H1 (cell line): ENCODE measurements at places on chromosomes 1 and 21.

- no peak for DNase-seq
- H3K27ac ChIP-seq, result no peak overlapping the region
- no peaks in the 10 kb centered on the region for H3K27me3 ChIP-seq
- H3K4me3 ChIP-seq, result no peak overlapping the region
- H3K36me3 ChIP-seq, result peaks cover 31% of the 10 kb centered on the region
Observed at GRCh38 chr1:26946270-26946669, 14.0 kb downstream of the KDF1 start.

DNA sequence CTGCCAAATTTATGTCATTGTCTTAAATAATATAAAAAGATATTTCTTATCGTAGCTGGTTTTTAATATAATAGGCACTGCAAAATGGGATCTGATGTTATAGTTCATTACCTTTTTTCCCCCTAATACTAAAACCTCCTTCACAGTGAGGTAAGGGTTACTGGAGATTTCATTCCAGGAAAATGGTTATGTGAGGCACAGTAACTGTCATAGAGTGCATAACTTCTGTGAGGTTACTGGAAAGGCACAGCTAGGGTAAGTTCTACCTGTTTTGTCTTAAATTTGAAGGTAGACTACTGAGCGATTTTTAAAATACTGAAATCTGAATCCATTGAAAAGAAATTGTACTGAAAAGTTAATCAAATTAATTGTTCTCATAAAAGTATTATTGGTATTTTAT is 13.0 kb downstream of the ADGRL2 start:
- DNase-seq, result no peak
- H3K27ac ChIP-seq, result no peak overlapping the region
- peaks cover 3% of the 10 kb centered on the region for H3K4me1 ChIP-seq
- H3K27me3 ChIP-seq, result no peaks in the 10 kb centered on the region
- H3K36me3 ChIP-seq, result no peaks in the 10 kb centered on the region
- H3K4me3 ChIP-seq, result no peak overlapping the region

- no peak overlapping the region for H3K27ac ChIP-seq
- no peaks in the 10 kb centered on the region for H3K36me3 ChIP-seq
- no peaks in the 10 kb centered on the region for H3K4me1 ChIP-seq
- no peaks in the 10 kb centered on the region for H3K27me3 ChIP-seq
- H3K4me3 ChIP-seq, result no peak overlapping the region
Observed at GRCh38 chr1:86741947-86742572, 37.7 kb downstream of the SH3GLB1 start.

GRCh38 chr1:204076891-204077290 is 4.0 kb downstream of the SOX13 start:
- no peak overlapping the region; the same call in 1 of the 2 replicates for H3K4me3 ChIP-seq

- H3K4me3 ChIP-seq, result no peak overlapping the region
- no peaks in the 10 kb centered on the region for H3K4me1 ChIP-seq
- H3K27me3 ChIP-seq, result no peaks in the 10 kb centered on the region
- no peak for DNase-seq
Observed at GRCh38 chr1:174217787-174218574, 58.7 kb downstream of the RABGAP1L start.

- no peaks in the 10 kb centered on the region for H3K36me3 ChIP-seq
- no peak for DNase-seq
- H3K4me3 ChIP-seq, result no peak overlapping the region
Observed at GRCh38 chr1:199948587-199949280, 78.8 kb upstream of the NR5A2 start.
